ENCODE measurements at places on chromosomes 16 and 17.

- no peak for DNase-seq
These were observed 24.6 kb downstream of the TMEM132E start for GRCh38 chr17:34603974-34604373.

- DNase-seq, result no peak
These were observed 22.6 kb downstream of the ACSM1 start for GRCh38 chr16:20674684-20675487.

DNA sequence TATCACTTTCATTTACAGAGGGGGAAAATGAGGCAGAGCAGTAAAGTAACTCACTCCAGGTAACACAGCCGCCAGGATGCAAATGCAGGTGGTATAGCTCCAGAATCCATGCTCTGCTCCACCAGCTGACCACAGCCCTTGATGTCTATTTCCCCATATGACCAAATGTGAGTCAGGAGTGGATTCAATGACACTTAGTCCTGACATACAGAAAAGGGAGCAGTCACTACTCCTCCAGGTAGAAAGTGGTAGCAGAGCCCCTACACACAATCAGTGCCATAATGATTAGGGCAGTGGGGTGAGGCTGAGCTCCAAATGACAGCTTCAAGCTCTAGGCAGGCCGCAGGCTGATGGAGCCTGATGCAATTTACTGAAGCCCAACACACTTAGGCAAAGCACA lies 43.3 kb upstream of the GFOD2 start:
- no peak for DNase-seq

DNA sequence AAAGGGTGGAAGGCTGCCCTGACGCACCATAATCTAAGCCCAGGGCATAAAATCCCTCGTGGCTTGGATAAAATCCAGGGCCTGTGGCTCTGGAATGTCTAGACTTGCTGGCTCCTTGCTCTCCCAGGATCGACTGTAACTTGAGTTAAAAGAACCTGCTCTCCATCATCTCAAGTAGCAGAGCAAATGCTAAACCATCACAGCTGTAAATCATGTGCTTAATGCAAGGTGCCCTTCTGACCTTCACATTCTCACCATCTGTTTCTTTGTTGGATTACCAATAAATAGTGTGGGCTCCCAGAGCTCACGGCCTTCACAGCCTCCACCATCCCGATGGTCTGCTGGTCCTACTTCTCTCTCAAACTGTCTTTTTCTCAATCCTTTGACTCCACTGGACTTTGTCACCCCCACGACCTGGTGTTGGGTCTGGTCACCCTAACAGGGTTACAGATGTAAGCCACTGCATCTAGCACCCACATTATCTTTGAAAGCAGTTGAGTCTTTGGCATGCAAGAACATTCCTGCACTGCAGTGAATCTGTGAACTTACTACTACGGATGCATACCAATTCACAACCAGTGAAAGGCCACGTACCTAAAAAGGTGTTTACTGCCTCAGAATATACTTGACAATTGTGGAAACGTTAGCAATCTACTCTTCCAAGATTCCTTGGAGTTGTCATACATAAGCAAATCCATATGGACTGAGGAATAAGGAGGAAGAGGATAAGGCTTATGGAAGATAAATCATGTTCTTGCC lies 15.3 kb downstream of the RSL1D1 start:
- no peak for DNase-seq

DNA sequence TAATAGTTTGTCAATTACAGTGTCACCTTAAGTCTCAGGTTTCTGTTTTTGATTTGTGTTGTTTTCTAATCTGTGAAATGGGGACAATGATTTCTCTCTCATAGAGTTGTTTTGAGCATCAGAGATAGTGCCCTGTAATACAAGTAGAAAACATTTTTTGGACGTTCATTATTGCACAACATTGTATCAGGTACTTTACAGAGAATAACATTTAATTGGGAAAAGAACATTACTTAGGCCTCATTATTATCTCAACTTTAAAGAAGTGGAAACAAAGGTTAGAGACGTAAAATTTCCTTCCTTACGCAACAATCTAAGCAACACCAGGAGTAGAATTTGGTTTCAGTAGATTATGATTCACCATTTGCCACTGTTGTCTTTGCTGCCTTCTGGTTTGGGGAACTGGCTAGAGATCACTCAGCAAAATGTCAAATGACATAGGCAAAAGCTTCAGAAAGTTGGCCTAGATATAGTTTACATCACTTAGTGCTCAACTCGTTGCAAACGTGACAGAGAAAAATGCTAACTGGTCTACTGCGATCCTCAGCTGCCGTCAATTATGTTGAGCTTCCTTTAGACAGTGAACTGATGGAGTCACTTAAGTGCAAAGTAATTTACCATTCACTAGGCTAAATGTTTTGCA lies 1026.8 kb downstream of the CDH11 start:
- DNase-seq, result no peak

- no peak for DNase-seq
These were observed 77.0 kb upstream of the AXIN2 start for GRCh38 chr17:65638221-65638975.

DNA sequence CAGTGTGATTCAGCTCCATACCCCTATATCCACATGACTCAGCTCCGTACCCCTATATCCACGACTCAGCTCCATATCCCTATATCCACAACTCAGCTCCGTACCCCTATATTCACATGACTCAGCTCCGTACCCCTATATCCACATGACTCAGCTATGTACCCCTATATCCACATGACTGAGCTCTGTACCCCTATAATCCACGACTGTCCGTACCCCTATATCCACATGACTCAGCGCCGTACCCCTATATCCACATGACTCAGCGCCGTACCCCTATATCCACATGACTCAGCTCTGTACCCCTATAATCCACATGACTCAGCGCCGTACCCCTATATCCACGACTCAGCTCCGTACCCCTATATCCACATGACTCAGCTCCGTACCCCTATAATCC lies 16.8 kb downstream of the CYB5D2 start:
- no peak for DNase-seq

DNA sequence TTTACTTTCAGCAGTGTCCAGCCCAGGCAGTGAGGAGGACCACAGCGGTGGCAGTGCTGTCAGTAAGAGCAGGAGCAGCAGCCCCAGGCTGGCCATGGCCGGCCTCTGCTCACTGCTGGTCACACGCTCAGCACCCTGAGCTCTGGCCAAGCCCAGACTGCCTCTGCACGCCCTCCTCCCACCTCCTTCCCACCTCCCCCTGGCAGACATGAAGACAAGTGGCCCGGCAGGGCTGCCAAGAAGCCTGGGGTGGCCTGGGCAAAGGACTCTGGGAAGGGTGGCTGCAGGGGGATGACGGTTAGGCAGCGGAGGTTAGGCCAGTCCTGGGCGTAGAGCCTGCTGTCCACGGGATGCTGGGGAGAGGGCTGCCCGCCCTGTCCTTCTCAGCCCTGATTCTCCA lies at the start of gene C16orf89:
Gene C16orf89 (minus strand): TSS at position 144 of the 400 bp plus-strand sequence. CDS start 48 bp downstream, at position 96.
- no peak for DNase-seq

- no peak for DNase-seq
These were observed 69.9 kb upstream of the CNTNAP4 start for GRCh38 chr16:76207270-76207669.

GRCh38 chr17:2719861-2720260 lies 8.3 kb upstream of the CLUH start:
- no peak for DNase-seq

DNA sequence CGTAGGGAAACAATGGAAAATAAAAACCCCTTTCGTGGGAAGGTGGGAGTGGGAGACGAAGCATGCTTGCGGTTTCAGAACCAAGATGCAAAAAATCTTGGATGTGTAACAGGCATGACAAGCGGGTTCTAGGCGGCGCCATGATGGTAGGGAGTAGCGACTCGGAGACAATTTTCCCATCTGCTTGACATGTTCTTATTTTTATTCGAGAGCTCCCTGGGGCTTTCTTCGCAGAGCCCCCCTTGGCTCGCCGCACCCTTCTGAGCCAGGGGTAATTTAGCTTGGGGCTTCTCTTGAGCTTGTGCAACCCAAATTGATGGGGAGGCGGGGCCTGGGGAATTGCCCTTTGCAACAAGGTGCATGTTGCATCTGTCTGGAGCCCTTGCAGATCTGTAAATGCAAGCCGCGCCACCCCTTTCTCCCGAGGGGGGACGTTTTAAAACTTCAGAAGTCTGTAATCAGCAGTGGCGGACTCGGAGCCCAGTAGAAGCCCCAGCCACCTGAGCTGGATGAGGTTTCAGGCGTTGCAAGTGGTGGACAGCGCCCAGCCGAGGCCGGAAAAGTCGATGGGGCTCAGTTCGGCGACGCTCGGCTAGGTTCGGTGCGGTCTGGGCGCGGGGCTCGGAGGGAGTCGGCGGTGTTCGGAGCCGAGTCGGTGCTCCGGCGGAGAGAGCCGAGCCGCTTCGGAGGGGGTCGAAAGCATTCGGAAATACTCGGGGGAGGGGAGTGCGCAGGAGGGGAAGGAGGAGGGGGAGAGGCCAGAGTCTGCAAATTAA lies 2.9 kb downstream of the GNAO1 start:
- no peak for DNase-seq

DNA sequence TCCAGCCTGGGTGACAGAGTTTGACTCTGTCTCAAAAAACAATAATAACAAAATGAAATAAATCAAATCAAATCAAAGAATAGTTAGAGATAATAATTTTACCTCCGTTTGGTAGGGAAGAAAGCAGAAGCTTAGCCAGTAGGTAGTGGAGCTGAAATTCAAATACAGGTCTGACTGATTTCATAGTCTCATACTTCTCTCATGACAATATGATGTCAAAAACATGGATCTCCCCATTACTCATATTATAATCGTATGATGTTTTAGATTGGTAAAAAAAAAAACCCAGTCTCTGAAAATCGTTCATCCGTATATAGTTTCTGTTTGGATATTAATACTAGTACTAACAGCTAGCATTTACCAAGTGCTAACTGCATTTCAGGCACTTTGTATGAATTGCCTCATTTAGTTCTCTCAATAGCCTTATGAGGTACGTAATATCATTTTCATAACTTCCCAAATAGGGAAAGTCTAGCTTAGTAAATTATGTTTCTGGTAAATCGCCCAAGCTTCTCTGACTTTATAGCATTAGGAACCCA lies 48.7 kb downstream of the CDH8 start:
- DNase-seq, result no peak

- no peak for DNase-seq
These were observed 17.2 kb upstream of the CACNG4 start for GRCh38 chr17:66947311-66947710.

DNA sequence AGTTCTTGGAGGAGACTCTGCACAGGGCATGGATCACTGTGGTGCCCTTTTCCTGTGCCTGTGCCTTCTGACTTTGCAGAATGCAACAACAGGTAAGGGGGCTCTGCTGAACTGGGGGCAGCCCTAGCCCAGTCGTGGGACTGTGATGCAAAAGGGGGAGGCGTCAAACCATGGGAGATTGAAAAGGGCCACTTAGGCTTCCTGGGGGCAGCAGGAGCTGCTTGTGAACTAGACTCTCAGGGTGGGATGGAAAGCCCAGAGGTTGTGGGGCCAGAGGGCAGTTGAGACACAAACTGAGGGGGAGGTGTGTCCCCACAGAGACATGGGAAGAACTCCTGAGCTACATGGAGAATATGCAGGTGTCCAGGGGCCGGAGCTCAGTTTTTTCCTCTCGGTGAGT lies 19.6 kb downstream of the ADGRG5 start:
- no peak for DNase-seq

GRCh38 chr17:75475144-75475835 lies 18.9 kb downstream of the TMEM94 start:
- no peak for DNase-seq

DNA sequence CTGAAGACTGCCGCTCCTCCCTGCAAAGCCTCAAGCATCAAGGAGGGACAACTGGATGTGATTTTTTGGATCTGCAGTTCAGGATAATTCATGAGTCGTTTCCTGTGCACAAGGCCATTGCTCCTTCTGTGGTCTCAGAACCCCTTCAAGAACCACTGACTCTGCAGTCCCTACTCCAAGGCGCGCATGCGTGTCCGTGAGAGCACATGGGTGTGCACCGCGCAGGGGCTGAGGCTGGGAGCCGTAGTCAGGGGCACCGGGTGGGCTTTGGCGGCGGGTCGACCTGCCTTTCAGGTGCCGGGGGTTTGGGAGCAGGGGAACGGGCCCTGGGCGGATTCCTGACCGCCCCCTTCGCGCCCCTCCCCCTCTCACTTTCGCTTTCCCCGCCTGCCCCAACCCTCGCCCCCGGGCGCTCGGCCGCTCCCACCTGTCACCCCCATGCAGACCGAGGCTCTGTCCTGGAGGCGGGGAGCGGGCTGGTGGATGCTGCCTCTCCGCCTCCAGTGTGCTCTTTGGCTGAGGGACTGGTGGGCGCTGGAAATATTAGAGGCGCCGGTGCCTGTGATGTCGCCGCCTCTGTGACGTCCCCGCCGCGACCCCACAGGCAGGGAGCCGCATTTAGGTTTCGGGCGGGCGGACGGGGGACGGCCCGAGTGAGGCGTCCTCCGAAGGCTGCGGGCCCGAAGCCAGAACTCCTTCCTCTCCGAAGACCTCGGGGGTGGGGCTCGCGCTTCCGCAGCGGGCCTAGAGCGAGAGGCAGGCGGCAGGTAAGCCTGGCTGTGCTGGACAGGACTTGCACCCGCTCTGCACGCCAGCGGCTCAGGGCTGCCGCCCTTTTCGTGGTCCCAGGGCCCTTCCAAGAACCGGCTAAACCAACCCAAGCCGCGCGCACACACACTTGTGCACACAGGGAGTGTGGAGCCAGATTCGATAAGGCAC lies at the start of gene SPATA32:
Gene SPATA32 (minus strand): TSS at position 518 of the 939 bp plus-strand sequence. CDS start 78 bp downstream, at position 440.
- peak; percentile 45 for DNase-seq

DNA sequence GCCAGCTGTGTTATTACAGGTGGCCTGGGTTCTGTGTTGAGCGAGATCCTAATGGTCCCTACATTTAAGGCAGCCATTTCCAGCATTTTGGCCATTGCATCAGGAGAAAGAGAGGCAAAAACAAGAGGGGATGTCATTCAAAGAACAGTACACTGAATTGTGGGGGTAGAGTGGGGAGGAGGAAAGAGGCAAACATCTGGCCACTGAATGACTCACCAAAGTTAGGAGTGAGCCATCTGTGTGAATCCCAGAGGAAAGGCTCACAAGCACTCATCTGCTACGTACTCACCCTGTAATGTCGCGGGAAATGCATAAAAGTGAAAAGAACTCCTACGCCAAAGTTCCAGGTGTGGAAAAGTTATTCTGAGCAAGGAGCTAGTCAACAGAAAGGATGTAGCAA lies 16.7 kb downstream of the KRABD2 start:
- DNase-seq, result no peak

All from activated CD8-positive, alpha-beta memory T cell treated with anti-CD3 and anti-CD28 coated beads for 1 hour (primary cell).